ENCODE measurements at places on chromosomes 3 and 15. TPM values are rescaled to one million over a fixed set of nuclear protein-coding genes. Genes with fewer than 3 reads are reported as not detected.

ULK4 gene
- 19.2 TPM for total RNA-seq

GPR27 gene
- 2.8 TPM for total RNA-seq

KIF9 gene
- total RNA-seq: 21.4 TPM

IL17RE gene
- total RNA-seq: 2.5 TPM

RPS27L gene
- 50.4 TPM for total RNA-seq

C2CD4B gene
- total RNA-seq: not detected

PLSCR5 gene
- not detected for total RNA-seq

- no peak for DNase-seq
Observed at GRCh38 chr3:11604139-11604892, 39.4 kb downstream of the VGLL4 start.

DNA sequence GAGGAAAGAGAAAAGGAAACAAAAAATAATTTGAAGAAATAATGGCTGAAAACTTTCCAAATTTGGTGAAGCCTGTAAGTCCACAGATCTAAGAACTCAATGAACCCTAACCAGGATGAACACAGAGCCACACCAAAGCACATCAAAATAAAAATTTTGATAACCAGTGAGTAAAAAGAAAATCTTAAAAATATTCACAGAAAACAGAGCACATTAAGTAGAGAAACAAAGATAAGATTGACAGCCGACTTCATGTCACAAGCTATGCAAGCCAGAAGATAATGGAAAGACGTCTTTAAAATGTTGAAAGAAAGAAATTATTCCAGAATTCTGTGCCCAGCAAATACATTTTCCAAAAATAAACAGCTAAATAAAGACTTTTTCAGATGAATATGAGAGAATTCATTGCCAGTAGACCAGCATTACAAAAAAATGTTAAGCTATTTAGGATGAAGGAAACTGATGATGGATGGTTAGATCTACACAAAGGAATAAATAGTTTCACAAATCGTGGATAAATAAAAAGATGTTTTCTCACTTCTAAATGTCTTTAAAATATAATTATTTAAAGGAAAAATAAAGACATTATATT is 140.2 kb upstream of the SKOR1 start:
- DNase-seq: peak; percentile 38

GRCh38 chr3:145698250-145698649 is 462.7 kb downstream of the PLOD2 start:
- no peak for DNase-seq

DNA sequence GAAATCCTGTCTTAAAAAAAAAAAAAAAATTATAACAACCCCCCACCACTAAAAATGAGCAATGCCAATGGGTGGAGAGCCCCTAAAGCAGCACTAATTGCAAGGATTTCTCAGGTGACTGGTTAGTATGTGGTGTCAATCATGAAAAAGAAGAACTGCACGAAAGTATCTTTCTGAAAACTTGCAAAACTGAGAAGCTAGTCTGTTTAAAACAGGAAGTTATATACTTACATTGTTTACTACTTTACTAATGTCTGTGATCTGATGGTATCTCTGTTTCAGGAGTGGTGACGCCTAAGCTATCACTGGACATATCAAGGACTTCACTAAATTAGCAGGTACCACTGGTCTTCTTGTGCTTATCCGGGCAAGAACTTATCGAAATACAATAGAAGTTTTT is at the start of gene CCR3:
Gene CCR3 (plus strand): TSS at position 341 of the 400 bp plus-strand sequence. CDS start 22,699 bp downstream, outside the sequence.
- DNase-seq: no peak

GRCh38 chr3:81105789-81106488 is 655.5 kb downstream of the GBE1 start:
- DNase-seq: no peak

DNA sequence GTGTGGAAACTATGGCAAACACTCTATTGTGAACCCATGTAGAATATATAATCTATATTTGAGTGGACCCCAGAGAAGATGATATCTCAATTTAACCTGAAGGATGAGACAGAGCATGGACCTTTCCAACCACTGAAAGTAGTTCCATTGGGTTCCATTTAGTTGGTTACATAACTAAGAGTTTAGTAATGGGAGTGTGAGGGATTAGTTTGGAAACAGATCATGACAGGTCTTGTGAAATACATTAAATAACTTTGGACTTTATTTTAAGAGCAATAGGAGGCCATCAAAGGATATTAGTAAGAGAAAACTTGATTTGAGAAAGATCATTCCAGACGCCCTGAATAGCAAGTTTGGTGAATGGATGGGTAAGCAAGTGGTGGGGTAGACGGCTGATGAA is 487.2 kb upstream of the ROBO2 start:
- DNase-seq: no peak

DNA sequence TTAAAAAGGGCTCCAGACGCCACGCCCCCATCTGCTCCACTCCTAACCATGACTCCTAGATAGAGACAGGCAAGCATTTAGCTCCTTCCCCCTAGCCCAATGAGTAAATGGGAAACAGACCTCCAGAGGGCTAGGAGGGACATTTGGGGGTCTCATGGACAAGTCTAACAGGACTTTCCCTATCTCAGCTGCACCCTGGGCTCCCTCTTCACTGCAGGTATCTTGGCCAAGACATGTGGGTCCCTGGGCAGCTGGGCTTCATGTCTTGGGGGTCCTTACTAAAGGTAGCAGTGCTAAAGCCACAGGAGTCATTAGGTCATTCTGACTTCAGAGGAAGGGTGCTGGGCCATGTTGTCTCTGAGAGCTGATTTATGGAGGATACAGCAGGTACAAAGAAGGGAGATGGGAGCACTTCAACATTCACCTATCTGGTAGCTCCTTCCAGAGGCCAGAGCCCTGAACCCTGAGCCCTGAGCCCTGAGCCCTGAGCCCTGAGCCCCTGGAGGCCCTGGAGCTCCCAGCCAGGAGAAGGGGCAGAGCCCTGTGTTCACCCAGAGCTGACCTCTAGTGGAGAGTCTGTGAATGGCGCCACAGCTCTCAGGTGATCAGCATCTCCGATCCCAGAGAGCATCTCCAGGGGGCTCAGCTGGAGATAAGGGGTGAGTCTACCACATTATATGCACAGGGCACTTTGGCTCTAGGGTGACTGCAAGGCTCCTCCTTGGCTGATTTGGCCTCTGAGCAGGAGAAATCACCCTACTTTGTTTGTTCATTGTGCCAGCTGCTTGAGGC is 40.1 kb upstream of the EPHB1 start:
- DNase-seq: peak; percentile 10

DNA sequence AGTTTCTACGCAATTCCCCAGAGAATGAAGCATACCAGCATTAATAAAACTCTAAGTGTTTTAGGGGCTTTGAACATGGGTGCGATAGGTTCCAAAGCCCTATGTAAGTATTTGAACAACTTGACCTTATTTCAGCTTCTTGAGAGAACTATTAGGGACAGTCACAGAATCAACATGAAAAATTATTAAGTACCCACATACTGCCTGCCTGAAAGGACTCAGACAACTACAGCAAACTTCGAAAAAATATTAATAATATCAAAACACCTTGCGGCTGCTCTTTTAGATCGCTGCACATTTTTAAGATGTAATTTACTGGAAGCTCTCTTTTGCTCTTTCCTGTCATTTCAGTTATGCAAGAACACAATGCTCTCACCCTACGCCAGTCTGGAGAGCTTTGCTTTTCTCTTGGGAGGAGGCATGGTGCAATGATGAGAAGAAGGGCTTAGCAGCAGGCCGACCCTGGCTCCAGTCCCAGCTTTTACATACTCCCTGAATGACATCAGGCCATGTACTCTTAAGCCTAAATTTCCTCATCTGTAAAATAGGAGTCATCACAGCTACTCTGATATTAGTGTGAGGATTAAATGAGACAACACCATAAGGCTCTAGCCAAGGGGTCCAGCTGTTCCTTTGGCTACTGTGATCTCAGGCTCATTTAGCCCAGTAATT is 640.7 kb downstream of the FHIT start:
- no peak for DNase-seq

DNA sequence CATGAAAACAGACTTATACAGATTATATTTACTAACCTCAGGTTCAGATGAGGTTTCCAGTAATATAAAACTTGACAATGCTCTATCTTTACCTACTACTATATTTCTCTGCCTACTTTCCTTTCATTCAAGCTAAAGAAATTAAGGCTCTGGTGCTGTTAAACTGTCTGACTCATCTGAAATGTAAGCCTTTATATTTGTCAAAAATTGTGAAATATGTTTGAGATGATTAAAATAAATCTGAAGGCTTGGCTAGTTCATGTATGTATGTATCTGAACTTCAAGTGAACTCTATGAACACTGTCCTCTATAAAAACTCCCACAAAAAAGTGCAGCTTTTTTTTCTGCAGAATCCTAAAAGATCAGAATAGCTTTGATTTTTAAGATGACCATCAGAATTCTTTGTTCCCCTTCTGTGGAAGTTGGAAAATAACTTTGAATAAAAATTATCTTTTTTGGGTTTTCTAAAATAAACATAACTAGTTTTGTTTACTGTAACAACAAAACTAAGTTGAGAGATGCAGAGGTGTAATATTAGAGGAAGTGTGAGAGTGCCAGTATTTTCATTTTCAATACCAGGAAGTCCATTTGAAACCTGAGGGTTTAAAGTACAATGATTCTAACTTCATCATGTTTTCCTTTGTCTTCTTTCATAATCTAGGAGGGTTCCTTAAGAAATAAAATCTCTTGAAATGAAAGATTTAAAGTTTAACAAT is 42.2 kb downstream of the ILDR1 start:
- DNase-seq: no peak

DNA sequence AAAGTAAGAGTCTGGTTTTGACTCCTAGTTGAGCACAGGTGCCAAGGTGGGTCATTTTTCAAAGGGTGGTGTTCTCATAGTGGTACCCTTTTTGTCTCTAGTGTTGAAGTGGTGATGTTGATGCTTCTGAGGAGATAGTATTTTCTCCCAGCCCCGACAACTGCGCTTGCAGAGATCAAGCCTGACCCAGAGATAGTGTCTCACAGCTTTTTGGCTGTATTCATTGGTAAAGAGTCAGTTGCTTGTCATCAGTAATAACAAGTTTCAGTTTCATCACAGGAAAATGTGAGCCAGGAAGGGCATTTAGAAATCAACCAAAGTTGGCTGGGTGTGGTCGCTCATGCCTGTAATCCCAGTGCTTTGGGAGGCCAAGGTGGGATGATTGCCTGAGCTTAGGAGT is 139.3 kb downstream of the NFKBIZ start:
- no peak for DNase-seq

GRCh38 chr3:140574375-140574774 is 103.5 kb upstream of the TRIM42 start:
- no peak for DNase-seq

GRCh38 chr3:2236203-2236602 is 137.5 kb downstream of the CNTN4 start:
- no peak for DNase-seq

DNA sequence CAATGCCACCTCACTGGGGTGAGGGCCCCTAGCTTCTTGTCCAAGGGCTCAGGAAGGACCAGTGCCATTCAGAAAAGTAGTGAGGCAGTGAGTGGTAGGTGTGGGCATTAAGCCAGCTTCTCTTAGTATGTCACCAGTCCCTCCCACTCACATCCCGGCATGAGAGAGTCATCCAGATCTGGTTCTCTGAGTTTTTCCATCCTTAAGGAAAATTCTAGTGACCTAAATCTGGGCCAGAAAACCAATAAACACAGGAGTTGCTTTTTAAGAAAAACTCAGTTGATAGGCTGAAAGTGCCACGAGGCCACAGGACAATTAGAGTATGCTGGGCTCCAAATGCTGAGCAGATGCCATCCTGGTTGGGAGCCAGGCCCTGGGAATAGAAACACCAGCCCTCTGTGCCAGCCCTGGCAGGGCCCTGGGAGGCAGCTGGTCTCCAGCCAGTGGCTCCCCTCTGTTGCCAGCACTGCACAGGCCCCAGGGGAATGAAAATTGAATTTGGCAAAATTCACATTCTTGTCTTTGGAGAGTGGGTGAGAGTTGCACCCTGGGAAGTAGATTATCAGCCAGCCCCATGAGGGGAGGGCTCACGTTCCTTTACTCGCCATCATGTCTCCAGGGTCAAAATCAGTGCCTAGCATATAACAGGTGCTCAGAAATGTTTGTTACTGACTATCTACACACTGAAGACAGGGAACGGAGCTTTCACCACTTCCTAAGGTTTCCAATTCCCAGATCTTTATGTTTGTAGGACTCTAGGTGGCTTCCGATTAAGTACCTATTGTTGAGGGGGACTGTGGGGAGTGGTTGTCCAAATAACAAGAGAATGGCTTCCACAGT is 52.8 kb downstream of the FAM43A start:
- DNase-seq: no peak

DNA sequence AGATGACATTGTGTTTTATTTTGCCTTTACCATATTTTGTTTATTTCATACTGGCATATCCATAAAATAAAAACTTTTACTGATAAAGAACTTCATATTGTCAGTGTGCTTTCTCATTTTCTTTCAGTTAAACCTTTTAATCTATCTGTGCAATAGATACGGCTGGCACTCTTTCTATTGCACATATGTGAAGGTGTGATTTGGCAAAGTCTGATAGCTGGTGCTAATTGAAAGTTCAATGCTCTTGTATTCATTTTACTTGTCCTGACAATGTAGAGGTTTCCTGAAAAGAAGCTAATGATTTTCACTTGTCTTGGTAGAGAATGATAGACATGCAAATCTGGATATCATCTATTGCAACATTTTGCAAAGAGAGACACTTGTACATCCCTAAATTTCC is 467.0 kb downstream of the NSUN3 start:
- DNase-seq: no peak

All from natural killer cell (primary cell).